ENCODE measurements at places on chromosomes 6 and 20. TPM values are rescaled to one million over a fixed set of nuclear protein-coding genes. Genes with fewer than 3 reads are reported as not detected.

Gene CALHM5
- polyA plus RNA-seq, result not detected

Gene ZC3H12D
- polyA plus RNA-seq, result 63.1 TPM

Gene CST5
- not detected for polyA plus RNA-seq

Gene SYCP2
- 0.79 TPM for polyA plus RNA-seq

Gene SLC22A23
- 0.30 TPM for polyA plus RNA-seq

Gene PAX1
- polyA plus RNA-seq, result not detected

Gene PDRG1
- 18.6 TPM for polyA plus RNA-seq

Gene MUC22
- polyA plus RNA-seq, result not detected

Gene HFE
- 5.9 TPM for polyA plus RNA-seq

Gene TINAG
- not detected for polyA plus RNA-seq

All from B cell (primary cell).